ENCODE measurements at places on chromosomes 3 and 15.
A peak's percentile ranks its signal among the peaks of the same experiment; 100 is the strongest.

DNA sequence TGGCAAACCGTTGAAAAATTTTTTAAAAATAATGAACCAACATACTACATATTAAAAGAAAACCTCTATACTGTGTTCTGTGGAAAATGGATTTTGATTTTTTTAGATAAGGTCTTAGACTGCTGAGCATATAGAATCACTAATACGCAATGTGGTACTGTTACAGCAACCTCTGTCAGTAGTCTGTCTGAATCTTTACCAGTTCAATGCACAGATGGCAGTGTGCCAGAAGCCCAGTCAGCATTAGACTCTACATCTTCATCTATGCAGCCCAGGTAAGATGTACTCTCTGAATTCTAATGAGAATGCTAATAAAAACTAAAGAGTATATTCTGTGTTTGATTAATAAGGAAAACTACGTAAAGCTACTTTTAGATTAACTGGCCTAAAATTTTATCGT, 31.3 kb upstream of the FAH start:
- DNase-seq, result peak; percentile 3

DNA sequence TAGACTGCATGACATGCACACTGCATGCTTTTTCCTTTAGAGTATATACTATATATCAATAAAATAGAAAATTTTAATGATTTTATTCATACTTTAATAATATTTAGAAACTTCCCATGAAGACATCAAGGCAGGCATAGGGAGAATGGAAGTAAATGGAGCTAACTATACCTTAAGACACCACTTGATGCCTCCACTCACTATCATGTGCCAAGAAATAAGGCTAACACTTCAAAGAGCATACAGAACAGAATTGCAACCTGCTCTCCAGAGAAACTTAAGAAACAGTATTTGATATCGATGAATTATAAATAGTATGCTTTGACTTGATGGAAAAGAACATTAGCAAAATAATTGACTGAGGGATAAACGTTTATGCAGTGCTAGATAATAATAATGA, 192.6 kb upstream of the MBNL1 start:
- no peak for DNase-seq

DNA sequence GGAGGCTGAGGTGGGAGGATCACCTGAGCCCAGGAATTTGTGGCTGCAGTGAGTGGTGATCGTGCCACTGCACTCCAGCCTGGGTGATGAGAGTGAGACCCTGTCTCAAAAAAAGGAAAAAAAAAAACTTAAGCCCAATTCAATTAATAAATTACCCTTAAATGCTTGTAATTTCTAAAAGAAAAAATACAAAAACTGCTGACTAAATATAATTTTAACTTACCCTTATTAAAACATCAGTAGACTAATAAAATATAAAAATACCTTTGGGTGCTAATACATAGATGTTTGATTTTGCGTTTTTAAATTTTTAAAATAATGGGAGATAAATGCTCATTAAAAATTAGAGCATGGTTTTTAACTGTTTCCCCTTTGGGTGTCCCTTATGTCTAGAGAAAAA, 17.5 kb upstream of the SLC25A26 start:
- DNase-seq, result no peak

- DNase-seq, result no peak
Observed at GRCh38 chr3:187498211-187498724, 130.1 kb downstream of the RTP4 start.

GRCh38 chr3:168612671-168613070, 516.9 kb upstream of the GOLIM4 start:
- DNase-seq, result no peak

DNA sequence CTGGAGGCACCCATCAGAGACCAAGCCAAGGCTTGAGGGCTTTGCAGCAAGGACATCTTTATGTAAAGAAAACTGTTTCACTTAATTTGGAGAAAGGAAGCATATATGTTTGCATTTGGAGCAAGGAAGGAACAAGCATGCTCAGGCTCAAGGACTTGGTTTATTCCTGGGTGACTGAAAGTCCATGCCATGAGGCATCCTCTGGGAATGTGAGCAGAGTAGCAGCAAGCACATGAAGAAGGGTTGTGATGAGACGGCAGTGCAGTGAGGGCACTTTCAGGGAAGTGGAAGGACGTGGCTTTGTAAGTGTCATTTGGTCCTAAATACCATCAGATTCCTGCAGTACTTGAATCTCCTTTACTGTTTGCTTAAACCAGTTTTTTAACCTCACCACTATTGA, 26.8 kb downstream of the POLG start:
- DNase-seq, result no peak

DNA sequence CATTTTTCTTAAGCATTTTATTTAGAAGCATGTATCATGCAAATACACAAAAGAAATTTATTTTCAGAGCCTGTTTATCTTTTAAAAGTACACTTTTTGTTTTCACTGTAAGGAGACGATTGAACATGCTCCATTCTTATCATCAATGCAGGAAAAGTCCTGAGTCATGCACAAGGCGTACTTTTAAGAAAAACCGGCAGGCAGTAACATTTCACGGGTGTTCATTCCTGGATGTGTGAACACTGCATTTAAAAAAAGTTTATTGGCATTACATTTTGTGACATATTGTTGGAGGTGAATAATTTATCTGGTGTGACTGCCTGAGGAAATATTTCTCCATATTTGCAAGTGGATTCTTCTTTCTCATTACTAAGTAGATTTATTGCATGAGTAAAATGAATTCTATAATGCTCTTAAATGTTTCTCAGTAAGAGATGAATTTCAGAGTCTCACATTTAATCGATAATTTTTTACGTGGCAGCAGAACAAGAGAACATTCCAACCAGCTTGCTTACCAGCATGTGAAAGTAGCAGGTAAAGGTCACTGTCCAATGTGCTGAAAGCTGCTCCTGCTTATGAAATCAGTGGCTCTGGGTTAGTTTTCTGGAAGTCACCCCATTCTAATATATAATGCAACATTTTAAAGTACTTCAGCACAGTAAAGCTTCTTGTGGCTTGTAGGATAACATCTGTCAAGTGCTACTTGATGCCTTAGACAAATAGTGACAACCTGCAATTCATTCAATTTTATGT, 87.0 kb downstream of the SV2B start:
- no peak for DNase-seq

DNA sequence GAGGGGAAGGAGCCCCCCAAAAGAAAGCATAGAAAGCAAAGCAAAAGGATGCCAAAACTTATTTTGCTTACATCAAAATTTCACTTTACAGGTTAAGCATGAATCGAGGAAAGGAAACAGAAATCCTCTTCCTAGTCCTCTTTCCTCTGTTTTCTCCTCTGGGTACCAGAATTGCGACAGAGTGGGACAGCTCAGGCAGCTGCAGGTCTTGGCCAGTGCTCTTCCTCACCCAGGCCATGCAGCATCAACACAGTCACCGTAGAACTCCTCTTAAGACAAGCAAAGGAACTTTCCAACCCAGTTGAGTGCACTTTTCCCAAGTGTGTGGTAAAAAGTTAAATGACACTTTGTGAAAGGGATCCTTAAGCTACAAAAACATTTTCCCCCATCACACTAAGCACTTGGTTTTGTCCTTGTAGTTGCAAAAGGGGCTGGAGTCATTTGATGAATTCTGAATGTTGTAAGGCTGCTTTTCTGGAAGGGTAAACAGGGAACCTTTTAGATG, 45.9 kb upstream of the MEX3B start:
- DNase-seq, result no peak

DNA sequence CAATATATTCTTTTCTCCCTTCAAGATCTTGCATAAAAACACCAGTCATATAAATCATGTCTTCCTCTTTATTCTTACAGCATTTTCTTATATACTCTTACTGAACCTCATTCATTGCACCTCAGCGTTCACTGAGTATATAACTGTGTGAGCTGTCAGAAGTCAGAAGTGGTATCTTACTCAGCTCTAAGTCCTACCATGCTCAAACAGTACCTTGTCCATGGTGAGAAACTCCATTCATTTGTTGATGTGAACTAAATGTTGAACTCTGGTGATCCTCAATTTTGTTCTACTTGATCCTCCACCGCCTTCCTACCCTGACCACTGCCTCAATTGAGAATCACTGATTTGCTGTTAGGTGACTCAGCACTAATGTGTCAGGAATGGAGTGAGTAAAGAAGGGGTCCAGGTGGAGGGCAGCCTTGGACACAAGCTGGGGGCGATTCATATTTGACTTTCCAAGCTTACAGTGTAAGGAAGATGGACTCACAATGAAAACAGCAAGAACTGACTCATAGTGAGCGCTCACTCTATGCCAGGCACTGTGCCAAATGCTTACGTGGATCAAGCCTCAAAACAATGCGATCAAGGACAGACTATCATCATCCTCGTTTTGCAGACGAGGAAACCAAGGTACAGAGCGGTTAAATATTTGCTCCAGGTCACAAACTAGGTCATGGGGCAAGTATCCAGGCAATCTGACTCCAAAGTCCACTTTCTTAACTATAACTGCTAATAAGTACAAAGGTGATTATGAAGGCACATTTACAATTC, 13.5 kb upstream of the ZFYVE19 start:
- no peak for DNase-seq

GRCh38 chr3:126612479-126613205, 42.3 kb downstream of the TXNRD3 start:
- DNase-seq, result no peak

GRCh38 chr3:130014526-130014925, 40.0 kb downstream of the TRH start:
- DNase-seq, result no peak

GRCh38 chr15:89002281-89002761, 85.9 kb upstream of the ABHD2 start:
- no peak for DNase-seq

- no peak for DNase-seq
Observed at GRCh38 chr3:162262129-162262528, 765.5 kb downstream of the OTOL1 start.

GRCh38 chr3:83523470-83524073, 1435.2 kb upstream of the CADM2 start:
- DNase-seq, result no peak

- no peak for DNase-seq
Observed at GRCh38 chr3:161950318-161950868, 453.8 kb downstream of the OTOL1 start.

DNA sequence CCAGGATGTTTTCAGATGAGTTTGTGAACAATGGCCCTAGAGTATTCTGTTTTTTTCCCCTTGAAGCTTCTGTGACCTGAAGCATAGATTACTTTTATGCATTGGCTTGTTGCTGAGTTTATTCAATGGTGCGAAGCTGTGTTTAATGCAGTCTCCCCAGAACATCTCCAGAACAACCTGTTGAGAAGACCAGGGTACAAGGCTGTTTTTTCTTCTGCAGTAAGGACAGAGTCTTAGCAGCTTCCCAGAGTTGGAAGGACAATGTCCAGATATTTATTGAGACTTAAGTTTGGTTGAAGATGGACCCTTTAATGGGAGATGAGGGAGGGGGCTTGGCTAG, 295.6 kb downstream of the LRTM1 start:
- no peak for DNase-seq

- no peak for DNase-seq
Observed at GRCh38 chr3:36397841-36398240, 17.5 kb downstream of the STAC start.

DNA sequence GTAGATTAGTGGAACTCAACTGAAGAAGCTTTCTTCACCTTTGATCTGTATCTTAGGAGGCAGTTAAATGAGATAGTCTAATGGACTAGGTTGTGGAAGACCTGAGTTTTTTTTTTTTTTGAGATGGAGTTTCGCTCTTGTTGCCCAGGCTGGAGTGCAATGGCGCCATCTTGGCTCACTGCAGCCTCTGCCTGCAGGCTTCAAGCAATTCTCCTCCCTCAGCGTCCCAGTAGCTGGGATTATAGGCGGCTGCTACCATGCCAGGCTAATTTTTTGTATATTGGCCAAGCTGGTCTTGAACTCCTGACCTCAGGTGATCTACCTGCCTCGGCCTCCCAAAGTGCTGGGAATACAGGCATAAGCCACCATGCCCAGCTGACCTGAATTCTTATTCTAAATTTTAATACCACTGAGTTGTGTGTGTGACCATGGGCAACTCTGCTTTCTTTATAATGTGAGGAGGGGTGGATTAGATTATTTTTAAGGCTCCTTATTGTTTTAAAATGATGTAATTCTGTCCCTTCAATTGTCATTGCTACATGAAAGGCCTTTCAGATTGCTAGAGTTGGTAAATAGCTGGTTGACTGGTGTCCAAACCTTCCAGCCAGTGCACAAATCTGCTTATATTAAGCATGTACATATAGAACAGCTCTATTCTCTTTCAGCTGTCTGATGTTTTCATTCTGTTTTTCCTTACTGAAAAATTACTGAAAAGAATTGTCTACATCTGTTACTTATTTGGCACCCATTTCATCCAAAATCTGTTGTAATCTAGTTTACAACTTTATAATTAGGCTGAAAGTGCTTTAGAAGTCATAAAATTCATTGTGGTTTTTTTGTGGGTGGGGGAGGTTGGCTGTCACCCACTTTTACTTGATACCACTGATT, 2.3 kb downstream of the LNP1 start:
- no peak for DNase-seq

DNA sequence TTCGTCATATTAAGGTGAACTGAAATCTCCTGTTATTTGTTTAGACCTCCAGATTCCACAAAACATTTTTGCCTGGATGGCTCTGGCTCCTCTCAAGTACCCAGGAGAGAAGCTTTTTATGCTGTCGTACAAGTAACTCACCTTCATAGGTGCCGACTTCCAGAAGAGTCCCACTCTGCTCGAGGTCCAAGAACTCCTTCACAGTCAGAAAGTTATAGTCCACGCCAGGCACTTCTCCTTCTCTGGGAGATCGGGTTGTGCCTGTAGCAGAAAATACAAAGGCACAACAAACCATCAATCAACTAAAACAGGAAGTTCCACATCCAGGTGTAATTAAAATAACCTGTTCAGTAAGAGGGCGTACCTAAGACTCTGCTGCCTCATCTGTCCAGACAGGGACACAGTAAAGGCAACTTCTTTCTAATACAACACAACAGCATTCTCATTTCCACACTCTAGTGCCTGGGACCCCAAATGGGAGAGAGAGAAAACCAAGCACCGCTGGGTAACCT, 545.3 kb downstream of the MAGI1 start:
- DNase-seq, result no peak

DNA sequence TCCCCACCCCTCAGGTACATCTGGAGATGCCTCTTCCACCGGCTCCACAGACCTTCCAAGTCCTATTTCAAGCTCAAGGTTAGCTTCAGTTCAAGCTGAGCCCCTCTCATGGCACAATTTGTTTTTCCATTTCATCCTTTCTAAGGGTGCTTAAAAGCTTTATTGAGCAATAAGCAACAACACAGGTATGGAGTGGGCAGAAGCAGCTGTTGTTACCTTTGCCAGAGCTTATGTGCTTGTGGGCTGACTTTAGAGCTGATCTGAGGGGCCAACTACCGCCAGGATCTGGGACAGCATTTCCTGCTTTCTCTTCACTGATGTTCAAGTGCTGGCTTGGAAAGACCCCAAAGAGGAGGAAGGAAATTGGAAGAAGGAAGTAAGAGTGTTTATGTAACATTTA, 140.0 kb upstream of the KLHL25 start:
- DNase-seq, result no peak

- DNase-seq, result no peak
Observed at GRCh38 chr3:192372616-192373015, 354.7 kb downstream of the FGF12 start.

DNA sequence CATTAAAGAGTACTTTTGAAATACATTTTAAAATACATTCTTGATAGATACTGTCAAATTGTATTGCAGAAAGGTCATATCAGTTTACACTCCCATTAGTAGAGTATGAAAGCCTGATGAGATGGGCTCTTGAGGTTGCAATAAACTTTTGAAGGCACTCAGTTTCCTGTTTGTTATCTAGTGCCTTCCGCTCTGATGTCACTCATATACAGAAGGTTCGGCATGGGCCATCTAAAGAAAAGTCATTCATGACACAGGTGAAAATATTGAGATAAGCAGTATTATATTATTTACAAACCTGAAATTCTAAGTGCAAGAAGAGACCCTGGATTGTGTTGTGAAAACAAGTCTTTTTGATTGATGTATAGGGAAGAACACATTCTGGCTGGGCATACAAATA, 36.5 kb upstream of the DENND4A start:
- DNase-seq, result peak; percentile 47
